ENCODE measurements at places on chromosomes 5 and 9.

- DNase-seq, result peak; percentile 45
Observed at GRCh38 chr5:82105457-82105856, 133.6 kb downstream of the ATG10 start.

GRCh38 chr9:98791608-98792490 lies 4.5 kb downstream of the ANKS6 start:
- DNase-seq, result no peak

- no peak for DNase-seq
Observed at GRCh38 chr9:138051586-138052321, 174.2 kb downstream of the CACNA1B start.

DNA sequence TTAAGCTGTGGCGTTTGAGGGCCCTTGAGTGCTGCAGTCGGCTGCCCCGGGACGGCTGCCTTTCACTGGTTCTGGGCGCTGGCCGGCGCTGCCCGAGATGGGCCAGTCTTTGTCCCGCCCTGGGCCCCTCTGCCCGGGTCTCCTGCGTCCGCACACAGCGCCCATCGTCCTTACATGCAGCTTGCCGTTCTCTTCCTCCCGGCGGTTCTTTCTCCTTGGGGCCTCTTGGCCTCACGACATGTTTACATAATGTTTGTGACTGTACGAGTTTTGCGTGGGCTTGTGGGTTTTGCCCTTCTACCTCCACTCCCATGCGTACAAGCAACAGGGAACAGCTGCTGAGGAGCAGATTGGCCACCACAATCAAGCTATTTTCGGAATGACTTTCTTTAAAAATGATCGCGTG lies 618 bp downstream of the TNPO1 start:
- peak; percentile 49 for DNase-seq

- peak; percentile 50 for DNase-seq
Observed at GRCh38 chr5:84430863-84431663, 46.4 kb upstream of the EDIL3 start.

DNA sequence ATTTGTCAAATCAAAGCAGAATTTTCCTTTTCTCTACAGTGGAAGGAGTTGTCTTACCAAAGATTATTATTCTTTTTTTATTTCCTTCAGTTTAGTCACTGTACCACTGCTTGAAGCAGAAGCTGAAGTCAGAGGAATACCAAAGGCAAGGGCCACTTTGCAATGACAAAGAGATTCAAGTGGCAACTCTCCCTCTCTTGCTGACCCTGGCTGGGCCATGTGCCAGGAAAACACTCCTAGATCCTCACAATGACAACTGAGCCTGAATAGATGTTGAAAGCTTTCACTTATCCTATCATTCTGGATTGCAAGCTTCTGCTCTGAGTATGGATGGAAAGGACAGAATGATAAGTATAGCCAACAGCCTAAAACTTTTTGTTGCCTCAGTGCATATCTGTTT lies 618.3 kb downstream of the NR2F1-AS1 start:
- no peak for DNase-seq

- DNase-seq, result peak; percentile 99
Observed at GRCh38 chr5:134439210-134439654, 27.6 kb upstream of the CDKN2AIPNL start.

DNA sequence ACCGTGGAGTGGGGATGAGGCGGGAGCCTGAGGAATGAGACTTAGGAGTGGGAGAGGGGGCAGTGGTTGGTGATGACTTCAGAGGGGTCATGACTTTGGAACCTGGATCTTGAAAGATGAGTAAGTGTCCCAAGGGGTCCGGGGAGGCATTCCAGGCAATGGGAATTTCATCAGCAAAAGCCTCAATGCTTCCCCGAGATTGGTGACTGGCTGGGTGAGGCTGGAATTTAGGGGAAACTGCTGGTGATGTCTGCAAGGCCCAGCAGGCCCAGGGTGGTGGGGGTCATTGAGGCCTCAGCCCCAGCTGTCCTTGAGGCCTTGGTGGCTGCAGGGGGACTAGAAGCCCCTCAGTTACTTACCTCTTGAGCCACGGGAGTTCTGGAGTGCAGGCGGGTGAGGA lies 7.5 kb downstream of the NDST1 start:
- no peak for DNase-seq

GRCh38 chr5:7261049-7261448 lies 134.9 kb upstream of the ADCY2 start:
- DNase-seq, result peak; percentile 50

DNA sequence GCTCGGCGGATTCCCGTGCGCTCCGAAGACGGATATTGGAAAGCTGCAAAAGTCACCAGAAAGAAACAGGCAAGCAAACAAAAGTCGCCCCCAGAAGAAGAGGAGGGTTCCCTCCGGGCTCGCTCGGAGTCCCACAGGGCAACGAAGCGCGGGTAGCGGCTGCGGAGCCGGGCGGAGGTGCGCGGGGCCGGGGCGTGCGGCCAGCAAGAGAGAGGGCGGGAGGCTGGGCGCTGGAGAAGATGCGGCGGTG lies at the start of gene FBN2:
Gene FBN2, minus strand, starts transcription at position 246 of the 250 bp plus-strand sequence. CDS start 642 bp downstream, outside the sequence.
- no peak for DNase-seq

GRCh38 chr9:29939559-29939958 lies 2366.3 kb upstream of the C9orf72 start:
- DNase-seq, result no peak

- DNase-seq, result peak; percentile 86
Observed at GRCh38 chr9:85743275-85744128, 1.7 kb upstream of the AGTPBP1 start.

- peak; percentile 50 for DNase-seq
Observed at GRCh38 chr5:119022017-119022745, 33.8 kb upstream of the DTWD2 start.

DNA sequence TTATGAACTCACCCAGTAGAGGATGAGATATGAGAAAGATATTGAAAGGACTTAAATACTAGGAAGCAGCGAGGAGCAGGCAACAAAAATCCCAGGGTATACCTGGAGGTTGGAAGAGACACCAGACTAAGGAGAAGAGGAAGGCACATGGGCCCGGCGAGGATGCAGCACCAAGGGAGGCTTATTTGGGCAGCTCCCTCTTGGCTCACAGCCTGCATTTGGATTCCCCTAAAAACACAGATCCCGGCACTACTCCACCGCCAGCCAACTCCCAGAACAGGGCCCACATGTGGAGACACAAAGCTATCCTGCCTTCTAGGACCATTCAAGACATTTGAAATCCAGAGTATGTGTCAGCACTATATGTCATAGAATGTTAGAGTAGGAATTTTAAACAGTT lies 199.8 kb upstream of the FBXL7 start:
- DNase-seq, result no peak

GRCh38 chr9:24614070-24614469 lies 68.4 kb upstream of the IZUMO3 start:
- peak; percentile 24 for DNase-seq

DNA sequence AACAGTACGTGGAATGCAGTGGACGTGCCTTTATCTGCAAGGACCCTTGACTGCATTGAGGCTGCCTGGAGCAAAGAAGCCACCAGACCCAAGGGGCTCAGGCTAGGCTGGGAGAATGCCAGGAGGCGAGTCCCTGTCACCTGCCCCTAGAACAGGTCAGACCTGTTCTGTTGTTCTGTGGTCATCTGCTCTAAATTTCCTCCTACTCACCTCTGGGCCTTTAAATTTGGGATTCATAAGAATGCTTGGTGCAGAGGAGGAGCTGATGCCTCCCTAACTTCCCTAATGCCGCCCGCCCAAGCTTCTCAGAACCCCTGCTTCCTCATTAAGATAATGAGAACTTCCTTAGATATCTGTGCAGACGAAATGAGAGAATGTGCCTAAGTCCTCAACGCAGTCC lies 32.0 kb downstream of the DAPK1 start:
- no peak for DNase-seq

- no peak for DNase-seq
Observed at GRCh38 chr5:90301248-90301647, 108.3 kb downstream of the CETN3 start.

DNA sequence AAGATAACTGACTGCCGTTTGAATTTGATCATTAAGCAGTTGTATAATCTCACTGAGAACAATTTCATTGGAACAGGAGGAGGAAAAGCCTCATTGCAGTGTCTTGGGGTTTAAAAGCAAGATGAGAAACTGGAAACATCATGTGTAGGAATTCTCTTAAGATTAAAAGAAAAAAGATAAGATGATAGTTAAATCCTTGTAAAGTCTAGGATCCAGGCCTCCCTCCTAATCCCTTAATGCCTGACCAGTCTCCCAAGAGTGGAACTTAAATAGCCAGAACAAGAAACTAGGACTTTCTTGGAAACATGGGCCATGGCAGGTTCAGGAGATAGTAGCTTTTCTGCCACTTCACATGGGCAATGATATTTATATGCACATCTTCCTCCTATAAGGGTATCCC lies 37.0 kb upstream of the LRRC19 start:
- DNase-seq, result no peak

GRCh38 chr5:159478950-159479349 lies 148.7 kb upstream of the IL12B start:
- no peak for DNase-seq
